ENCODE measurements at places on chromosomes 5 and 9.

DNA sequence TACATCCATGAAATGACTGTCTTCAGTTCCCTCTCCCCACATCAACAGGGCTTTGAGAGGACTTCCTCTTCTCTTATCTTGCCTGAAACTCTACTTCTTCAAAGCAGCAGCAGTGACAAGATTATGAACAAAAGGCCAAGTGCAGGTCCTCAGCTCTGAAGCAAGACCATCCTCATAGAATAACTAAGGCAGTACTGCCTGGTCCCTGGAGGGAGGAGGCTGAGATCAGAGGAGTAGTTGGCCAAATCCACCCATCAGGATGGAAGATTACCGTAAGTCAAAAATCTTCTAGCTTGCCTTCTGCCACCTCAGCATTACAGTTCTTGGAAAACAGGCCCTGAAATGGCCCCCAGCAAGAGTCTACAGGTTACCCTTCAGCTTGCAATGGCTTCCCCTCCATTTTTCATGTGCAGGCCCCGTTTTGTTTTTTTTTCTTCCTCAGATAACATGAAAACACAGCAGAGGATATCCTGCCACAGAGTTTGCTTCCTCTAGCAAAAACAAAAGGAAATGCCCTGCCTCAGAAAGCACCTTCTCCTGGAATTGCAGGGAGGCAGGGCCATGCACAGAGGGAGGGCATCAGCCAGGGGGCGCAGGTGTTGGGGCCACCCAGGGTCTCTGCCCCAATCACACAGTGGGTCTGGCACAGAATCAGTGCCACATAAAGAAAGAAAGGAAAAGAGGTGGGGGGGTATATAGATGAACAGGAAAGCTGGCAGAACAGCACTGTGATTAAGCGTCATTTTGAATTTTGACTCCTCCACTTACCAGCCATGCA is 40.0 kb downstream of the KLHL3 start:
- DNase-seq = no peak

DNA sequence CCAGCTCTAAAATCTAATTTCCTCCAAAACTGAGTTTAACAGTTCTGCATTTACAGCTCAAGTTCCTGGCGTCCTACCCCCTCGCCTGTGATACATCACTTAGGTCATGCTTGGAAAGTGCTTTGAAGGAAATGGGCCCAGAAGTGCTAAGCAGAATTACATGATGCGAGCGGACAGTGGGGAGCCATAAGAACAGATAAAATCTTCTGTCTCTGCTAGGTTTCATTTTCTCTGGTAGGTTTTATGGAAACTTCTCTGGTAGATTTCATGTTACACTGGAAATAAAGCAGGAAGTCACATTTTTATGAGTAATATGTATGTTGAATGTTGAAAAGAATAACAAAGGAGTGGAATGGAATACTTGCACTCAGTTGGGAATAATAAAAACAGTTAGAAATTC is 138.3 kb downstream of the ZDHHC21 start:
- no peak for DNase-seq

DNA sequence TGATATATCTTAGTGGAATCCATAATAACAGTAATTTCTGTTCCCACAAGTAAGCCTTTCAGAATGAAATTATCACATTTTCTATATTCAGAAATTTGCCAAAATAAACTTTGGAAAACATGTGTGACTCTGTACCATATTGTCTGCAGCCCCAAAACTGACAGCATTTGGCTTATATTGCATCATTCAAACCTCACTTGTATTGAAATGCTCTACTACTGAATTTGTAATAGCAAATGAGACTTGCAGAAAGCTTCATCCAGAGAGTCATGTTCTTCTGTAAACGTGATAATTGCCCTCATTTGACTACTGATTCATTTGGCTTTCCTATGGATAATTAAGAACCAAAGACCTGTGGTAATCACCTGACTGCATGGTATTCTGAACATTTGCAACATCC is 1249.5 kb upstream of the CDH18 start:
- no peak for DNase-seq

DNA sequence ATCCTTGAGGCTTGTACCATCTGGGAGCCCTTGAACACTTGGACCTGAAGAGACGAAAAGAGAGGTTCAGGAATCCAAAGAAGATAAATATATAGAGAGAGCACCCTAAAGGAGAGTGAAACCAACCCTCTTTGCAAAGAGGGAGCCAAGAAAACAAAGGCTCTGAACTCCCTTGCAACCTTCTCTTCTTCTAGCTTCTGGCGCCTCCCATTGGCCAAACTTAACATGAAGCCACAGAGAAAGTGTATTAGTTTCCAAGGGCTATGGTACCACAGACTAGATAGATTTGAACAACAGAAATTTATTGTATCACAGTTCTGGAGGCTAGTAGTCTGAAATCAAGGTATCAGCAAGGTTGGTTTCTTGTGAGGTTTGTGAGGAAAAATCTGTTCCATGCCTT is 175.1 kb downstream of the HCN1 start:
- DNase-seq = no peak

- DNase-seq = no peak
Measured at GRCh38 chr5:32733590-32734340, 22.6 kb downstream of the NPR3 start.

DNA sequence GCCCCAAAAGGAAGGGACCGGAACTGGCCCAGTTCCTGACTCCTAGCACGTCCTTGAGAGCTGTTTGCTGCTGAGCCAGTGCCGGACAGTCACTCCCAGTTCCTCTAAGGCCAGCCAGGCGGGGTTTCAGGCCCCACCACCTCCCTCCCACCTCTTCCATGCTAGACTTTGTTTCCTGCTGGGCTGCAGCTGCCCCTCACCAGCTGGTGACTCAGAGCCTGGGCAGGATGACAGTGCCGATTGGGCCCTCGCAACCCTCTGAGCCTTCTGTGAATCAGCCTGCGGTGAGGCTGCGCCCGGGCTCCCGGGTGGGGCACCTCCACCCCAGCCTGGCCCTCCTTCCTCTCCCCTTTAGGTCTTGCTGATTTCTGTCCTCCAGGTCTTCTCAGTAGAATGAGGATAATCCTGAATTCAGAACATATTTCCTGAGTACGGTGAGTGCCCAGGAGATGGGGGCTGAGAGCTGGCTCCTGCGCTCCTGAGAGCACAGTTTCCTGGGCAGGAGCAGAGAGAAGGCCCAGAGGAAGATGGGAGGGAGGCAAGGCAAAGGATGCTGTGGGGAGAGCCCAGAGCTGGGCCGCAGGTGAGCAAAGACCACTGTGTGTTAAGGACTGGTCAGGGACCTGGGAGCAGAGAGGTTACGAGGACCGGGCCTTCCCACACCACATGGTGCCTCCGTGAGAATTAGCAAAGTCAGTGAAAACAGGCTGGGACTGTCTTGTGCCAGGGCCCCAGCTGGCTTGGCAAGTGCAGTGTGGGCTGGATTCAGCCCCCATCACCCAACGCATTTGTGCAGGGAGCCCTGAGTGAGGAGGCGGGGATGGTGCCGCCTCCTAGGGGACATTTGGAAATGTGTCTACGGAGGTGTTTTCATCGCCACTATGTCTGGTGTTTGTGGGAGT is 32.9 kb upstream of the STXBP1 start:
- DNase-seq = peak; percentile 61

DNA sequence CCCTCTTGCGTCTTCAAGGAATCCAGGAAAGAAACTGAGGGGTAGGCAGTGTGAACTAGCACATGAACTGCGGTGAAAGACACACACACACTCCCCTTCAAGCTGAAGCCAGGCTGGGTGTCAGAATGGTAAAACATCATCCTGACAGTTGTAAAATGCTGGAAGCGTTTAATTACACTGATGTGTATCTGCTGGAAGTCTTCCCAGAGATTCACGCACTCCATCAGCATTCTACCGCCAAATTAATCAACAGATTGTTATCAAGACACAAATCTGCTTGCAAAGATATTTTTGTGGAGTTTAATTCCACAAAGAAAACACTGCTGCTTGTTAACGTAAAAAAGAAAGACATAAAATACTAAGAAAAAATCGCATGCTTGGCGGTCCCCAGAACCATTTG is 241.0 kb upstream of the NFIL3 start:
- no peak for DNase-seq

DNA sequence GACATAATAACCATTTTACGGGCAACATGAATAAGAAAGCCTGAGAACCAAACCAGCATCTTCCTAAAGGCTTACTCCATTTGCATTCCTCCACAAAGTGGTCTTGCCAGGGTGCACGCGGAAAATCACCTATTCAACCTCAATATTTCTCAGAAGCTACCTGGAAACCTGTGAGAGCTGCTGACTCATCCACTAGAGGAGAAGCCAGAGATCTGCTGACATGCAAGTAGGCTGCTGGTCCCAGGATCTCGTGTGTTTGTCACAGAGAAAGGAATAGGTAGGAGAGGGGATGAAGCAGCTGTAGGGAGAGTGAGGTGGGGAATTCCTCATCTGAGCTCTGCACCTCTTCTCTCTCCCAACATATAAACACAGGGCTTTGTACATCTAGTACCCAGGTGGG is 138.1 kb downstream of the ADAMTS12 start:
- no peak for DNase-seq

DNA sequence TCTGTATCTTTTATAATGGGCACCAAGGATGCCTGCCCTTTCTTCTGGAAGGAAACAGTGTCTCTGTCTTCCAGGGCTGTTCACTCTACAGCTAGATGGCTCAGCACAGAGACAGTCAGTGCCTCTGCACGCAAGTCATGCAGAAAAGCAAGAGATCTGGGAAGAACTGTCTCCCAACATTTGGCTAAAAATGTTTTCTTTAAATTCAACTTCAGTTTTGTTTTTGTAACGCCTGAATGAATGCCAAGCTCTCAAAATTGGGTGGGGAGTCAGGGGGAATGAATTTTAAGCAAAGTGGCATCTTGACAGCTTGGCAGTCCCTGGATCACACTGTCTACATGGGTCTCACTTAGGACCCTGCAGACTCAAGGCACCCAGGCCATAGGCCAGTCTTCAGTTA is 12.6 kb downstream of the OLFML2A start:
- no peak for DNase-seq

GRCh38 chr5:11958321-11958720 is 54.1 kb upstream of the CTNND2 start:
- DNase-seq = no peak

GRCh38 chr5:77325921-77326541 is 115.6 kb downstream of the PDE8B start:
- no peak for DNase-seq

DNA sequence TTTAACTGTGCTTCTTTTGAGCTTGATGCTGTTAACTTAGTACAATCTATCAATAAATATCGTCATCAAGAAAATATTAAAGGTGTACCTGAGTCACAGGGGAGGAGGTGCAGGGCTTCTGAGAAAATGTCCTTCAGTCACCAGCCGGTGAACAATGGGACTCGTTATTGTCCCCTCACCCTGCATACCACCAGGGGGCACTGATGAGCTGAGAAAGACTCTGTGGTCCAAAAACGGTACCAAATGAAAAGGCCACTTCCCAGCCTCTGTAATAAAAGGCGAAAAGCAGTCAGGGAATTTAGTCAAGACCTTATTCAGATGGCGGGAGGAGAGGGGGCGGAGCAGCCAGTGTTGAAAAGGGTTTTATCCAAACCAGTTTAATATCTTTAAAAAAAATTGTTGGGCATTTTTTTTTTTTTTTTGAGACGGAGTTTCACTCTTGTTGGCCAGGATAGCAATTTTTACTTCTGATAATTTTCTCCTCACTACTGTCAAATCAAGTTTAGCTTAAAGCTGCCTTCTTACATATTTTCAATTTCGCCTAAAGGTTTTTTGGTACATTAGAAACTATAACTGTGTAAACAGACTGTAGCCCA is 271.9 kb upstream of the ADAMTS16 start:
- peak; percentile 59 for DNase-seq

- DNase-seq = no peak
Measured at GRCh38 chr9:36679710-36680109, 107.0 kb downstream of the MELK start.

DNA sequence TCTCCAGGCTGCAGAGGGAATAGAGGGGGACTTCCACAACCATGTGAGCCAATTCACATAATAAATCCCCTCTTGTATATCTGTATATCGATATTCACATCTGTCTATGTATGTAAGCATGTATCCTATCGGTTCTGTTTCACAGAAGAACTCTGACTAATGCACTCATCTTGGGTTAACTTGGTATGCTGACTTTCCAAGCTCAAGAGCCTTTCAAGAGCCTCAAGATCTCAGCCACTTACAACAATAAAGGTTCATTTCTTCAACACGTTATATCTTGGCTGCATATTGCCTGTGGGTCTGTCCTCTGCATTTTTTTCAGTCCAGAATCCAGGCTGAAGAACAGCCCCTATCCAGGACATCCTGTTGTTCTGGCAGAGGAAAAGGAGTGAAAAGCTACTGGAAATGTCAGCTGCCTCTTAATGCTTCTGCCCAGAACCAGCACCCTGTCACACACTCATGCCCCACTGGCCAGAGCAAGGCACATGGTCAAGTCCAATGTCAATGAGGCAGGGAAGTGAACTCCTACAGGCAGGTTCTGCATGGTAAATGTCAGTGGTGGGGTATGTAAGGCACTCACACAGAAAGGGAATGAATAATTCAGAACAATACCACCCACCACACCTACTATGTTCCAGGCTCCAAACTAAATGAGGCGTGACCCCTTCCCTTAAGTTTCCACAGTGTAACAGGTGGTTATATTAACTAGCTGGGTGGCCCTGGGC is 91.6 kb upstream of the ICE1 start:
- no peak for DNase-seq

GRCh38 chr9:33051144-33051543 is 25.3 kb downstream of the SMU1 start:
- DNase-seq = no peak

GRCh38 chr9:27168496-27168895 is 59.5 kb downstream of the TEK start:
- no peak for DNase-seq
